ENCODE measurements at places on chromosomes 12 and 14.
A peak's percentile ranks its signal among the peaks of the same experiment; 100 is the strongest.

GRCh38 chr12:117875744-117876435 lies 92.9 kb downstream of the KSR2 start:
- peak; percentile 44 for DNase-seq

DNA sequence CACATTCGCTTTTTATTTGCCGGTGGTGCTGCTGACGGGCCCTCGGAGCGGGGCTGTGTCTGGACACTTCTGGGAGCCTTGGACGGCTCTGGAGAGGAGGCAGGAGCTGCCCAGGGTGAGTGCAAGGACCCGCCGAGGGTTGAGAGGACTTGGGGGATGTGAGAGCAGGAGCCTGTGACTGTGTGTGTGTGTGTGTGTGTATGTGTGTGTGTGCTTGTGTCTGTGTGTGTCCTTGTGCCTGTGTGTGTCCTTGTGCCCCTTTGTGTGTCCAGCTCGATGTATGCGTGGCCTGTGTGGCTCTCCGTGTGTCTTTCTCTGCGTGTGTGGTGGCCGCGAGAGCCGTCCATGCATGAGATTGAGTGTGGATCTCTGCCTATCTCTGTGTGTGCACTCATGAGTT lies 179.6 kb upstream of the MYL2 start:
- no peak for DNase-seq

DNA sequence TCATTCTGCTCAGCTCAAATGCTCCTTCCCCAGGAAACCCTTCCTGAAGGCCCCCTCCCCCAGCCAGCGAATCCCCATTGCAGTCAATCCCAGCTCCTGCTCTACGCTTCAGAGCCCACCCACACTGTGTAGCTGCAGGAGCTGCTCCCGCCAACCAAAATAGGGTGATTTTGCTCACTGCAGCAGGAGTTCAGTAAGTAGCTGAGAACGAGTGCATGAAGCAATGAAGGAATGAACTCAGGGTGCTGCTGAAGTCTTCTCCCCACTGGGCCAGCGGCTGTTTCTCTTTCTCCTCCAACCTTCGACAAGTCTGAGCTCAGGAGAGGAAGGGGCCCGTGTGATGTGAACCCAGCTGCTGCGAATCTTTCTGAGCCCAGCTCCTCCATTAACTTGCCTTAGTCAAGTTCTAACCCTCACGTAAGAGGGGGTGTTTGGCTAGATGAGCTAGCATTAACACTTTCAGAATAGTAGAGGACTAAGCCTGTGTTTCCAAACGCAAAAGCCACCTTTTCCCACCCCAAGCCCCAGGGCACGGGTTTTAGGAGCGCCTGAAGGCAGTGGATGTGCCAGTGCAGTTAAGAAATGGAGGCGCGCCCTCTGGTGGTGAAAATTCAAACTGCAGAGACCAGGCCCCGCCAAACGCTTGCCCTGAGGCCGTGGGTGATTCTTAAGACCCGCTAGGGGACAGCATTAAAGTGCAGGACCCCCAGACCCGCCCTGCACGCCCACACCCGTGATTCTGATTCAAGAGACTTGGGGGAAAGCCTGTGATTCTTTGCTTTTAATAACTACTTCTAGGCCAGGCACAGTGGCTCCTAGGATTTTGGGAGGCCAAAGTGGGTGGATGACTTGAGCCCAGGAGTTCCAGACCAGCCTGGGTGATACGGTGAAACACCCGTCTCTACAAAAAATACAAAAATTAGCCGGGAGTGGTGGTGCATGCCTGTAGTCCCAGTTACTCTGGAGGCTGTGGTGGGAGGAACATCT lies 11.9 kb upstream of the SERPINA4 start:
- peak; percentile 72 for DNase-seq

GRCh38 chr12:124754949-124755800 lies 108.5 kb downstream of the SCARB1 start:
- no peak for DNase-seq

DNA sequence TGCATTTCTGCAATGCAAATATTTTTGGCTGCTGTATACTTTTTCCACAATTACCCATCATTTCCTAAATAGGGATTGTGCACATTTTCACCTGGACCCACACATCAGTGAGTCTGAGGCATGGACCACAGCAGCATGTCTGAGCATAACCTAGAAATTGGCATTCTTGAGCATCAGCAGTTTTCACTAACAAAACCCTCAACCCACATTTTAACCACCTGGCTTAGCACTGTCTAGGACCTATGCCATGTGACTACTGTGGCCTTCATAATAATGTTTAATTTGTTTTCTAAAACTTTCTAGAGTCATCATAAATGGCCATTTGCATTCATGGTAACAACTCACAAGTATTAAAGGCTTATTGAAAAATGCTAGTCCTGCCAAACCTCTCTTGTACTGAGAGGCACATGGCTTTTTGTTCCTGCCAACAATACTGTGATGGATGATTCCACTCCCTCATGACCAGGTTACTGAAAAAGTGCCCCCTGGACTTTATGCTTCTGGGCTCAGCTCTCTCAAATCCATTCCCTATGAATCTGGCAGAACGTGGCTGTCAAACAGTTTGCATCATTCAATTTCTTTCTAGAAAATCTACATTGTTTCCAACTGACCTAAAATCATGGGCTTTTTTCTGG lies 240.0 kb downstream of the MDGA2 start:
- DNase-seq: no peak

DNA sequence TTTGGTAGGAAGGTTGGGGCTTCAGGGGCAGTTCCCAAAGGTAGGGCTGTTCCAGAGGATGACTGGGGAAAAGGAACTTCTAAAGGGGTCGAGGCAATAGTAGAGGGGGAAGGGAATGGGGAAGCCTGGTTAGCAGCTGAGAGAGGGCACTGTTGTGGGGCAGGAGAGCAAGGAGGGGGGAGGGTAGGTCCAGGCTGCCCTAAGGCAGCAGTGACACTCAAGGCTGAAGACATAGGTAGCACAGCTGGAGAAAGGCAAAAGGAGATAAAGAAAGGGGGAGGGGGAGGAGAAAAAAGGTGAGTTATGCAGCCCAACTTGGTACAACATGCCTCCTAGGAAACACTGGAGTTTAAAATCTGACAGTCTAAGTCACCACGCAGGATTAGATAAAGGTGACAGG lies 3.9 kb downstream of the NACA start:
- no peak for DNase-seq

- DNase-seq: no peak
These were observed 72.9 kb upstream of the DDX11 start for GRCh38 chr12:31000751-31001150.

DNA sequence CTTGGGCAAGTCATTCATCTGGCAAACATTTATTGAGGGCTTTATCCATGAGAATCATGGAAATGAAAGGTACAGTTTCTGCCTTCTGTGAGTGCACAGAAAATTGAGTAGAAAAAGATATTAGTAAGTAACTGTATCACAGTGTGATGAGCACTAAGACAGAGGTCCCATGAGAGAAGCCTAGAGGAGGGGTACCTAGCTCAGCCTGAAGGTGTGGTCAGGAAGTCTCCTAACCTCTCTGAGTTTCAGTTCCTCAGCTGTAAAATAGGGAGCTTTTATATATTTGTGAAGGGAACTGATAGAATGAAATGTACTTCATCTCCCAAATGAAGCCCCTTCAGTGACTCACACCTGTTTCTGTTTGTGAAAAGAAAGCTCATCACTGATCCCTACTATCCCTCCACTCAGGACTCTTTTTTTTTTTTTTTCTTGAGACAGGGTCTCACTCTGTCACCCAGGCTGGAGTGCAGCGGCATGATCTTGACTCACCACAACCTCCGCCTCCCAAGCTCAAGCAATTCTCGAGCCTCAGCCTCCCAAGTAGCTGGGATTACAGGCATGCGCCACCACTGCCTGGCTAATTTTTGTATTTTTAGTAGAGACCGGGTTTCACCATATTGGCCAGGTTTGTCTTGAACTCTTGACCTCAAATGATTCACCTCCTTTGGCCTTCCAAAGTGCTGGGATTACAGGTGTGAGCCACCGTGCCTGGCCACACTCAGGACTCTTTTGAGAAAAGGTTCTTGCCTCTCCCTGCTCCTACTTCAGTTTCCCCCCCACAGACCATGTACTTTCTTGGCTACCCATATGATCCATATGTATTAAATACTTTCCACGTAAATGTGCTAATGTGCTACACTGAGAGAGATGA lies 93.7 kb upstream of the FUT8 start:
- DNase-seq: no peak

GRCh38 chr14:58752771-58753201 lies 115.0 kb downstream of the DACT1 start:
- no peak for DNase-seq

DNA sequence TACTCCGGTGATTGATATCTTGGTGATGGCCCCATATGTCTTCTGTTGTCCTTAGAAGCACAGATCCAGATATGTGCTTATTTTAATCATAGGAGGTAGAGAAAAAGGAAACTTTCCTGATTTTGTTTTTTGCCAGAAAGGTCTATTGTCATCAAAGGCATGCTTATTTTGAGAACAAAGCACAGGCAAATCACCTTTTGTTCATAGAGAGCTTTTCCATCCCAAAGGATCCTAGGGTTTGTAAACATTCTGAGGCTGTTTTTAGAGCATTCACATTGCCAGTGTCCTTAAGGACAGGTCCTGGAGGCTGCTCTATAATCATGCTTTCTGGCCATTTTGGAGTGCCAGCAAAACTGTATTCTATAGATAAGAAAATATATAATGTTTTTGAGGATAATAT lies 148.5 kb upstream of the SEL1L start:
- DNase-seq: no peak

- DNase-seq: no peak
These were observed 33.7 kb downstream of the GALNT4 start for GRCh38 chr12:89490922-89491321.

DNA sequence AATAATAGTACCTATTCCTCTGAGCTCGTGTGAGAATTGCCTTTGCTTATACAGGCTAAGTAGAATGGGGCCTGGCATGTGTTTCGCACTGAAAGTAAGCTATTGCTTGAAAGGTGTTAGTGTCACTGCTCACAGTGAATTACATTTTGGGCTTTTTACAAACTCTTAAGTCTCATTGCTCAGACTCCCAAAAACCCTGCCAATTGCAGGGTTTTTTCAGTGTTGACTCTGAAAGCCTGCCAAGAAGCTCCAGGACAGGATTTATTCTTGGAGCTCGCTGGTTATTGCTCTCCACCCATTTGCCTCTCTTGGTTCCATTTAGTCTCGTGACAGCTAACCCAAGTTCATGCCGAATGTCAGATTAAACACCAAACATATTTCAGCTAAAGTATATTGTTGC lies 39.8 kb downstream of the NOPCHAP1 start:
- DNase-seq: no peak

DNA sequence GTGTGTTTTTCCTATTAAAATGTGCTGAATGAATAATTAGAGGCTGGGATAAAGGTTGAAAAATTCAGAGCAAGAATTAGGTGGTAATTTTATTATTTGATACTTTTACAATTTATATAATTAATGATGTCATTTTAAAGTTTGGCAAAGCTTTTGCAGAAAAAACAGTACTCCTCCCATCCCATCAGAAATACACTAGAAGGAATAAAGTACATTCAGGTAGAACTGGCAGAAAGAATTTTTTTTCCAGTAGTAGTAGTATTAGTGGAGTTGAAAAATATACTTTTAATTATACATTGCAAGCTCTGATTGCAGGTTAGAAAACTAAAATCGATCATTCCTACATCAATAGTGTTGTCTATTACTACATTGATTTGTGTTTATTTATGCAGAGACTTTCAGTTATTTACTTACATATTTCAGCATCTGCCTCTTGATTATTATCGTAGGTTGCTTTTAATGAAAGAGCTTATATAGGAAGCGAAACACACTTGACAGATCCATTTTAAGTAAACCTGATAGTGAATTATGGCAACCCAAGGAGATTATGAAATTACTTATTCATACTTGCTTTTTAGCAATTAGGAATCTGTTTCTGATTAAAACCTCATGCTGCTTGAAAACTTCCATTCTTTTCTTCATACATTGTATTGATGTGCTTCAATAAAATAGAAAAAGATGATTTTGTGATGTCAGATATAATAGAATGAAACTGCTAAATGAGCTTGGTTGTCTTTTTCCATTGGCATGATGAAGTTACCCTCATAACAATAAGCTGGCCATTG lies 10.1 kb downstream of the FOXG1 start:
- DNase-seq: no peak

GRCh38 chr12:111254106-111254505 lies 114.8 kb downstream of the PHETA1 start:
- no peak for DNase-seq

- DNase-seq: no peak
These were observed 394.3 kb downstream of the EGLN3 start for GRCh38 chr14:33556382-33557121.

GRCh38 chr12:118102070-118102469 lies 1.7 kb downstream of the VSIG10 start:
- DNase-seq: no peak

- DNase-seq: no peak
These were observed 36.4 kb upstream of the AEBP2 start for GRCh38 chr12:19402743-19403431.

DNA sequence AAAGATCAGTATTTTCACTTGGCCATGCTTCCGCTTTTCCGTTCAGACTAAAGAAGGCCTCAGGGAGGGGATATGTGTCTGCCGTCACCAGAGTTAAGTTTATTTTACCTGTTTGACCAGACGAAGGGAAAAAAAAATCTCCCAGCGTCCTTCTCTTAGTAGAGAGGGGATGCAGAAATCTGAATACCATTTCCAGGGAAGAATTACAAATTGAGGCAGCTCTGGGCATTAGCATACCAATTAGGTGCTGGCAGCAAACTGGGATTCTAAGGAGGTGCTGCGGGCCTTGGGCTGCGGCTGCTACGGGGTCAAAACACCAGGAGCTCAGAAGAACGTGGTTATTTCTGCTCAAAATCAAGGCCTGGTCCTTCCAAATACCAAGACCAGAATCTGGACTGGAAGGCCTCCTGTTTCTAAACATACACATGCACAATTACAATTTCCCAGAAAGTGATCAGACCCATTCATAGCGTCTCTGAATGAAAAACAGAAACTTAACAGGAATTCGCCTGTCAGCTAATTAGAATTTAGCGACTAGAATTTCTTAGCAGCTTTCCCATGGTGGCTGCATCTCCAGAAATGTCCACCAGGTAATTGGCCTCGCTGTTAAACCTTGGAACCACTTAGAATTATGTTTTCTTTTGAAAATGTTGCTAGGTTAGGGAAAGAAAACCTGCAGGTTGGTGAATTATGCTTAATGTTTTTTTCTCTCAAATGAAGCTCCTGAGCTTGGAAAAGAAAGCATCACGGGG lies 617.0 kb downstream of the VRK1 start:
- DNase-seq: no peak

DNA sequence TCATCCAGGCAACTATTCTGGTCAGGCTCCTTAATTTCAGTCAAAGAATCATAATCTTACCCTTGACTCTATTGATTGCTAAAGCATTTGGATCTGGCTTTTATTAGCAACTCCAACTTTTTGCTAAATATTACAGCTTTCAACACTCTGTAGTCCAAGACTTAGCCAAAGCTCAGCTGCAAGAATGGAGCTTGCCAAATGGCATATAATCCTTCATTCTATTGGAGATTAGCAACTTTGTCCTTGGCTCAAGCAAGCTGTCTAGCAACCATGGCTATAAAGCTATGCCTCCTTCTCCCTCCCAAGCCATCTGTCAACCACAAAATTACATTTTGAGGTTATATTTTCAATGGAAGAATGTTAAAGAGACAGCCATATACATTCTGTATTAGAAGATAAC lies 23.1 kb upstream of the NID2 start:
- DNase-seq: no peak

Data from activated T-cell treated with anti-CD3 and anti-CD28 coated beads, Interleukin-2, amount 50 U/mL, for 24 hours (primary cell).